Left lobe of liver (tissue), 2 donors: ENCODE measurements at places on chromosomes 11 and 22. TPM values are rescaled to one million over a fixed set of nuclear protein-coding genes. Genes with fewer than 3 reads are reported as not detected.

- no peak for DNase-seq
Measured at GRCh38 chr22:48428631-48429371, 1398.9 kb downstream of the BRD1 start.

DNA sequence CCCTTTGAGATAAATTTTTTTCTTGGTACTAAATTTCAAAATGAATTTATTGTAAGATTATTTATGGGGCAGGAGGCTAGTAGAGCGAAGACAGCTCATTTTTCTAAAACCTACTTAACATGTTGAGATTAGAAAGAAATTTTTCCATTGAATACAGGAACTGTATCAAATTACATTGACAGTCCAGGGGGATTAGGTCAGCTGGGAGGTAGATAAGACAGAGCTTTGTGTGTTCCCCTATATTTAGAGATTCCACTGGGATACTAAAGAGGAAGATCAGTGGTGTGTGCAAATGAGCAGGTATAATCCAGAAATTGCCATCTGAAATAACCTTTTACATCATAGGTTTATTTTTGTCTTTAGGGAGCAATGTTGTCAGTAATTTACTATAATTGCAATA, 32.1 kb downstream of the ENDOD1 start:
- DNase-seq: no peak

Gene NAALADL1
- total RNA-seq: 0.78 TPM

DNA sequence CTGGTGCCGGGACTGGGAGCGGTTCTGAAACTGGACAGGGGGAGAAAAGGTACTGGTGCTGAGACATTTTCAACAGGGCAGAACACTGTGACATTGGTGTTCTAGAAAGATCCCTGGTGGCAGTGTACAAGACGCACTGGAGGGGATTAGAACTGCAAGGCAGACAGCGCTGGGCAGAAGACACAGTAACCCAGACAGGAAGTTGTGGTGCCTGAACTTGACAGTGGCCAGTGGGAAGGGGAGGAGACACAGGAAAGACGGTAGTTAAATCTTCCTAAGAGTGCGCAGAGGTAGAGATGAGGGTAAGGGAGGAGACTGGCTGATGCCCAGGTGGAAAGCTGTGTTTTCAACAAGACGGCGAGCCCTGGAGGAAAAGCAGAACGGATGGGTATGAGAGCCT, 24.5 kb downstream of the FAM227A start:
- no peak for DNase-seq

Gene ISX
- not detected for total RNA-seq

- no peak for DNase-seq
Measured at GRCh38 chr11:2724104-2724503, 24.3 kb upstream of the KCNQ1OT1 start.

- no peak for DNase-seq
Measured at GRCh38 chr11:119580081-119580480, 148.9 kb downstream of the NECTIN1 start.

Gene MYRF
- 15.9 TPM for total RNA-seq

GRCh38 chr11:62726915-62727164, 417 bp downstream of the HNRNPUL2 start:
- DNase-seq: no peak
